ENCODE measurements at places on chromosomes 2 and 18.
A peak's percentile ranks its signal among the peaks of the same experiment; 100 is the strongest.

- DNase-seq, result no peak
Measured at GRCh38 chr2:207138627-207139297, 27.0 kb downstream of the KLF7 start.

- DNase-seq, result no peak
Measured at GRCh38 chr2:184611361-184612085, 13.2 kb downstream of the ZNF804A start.

GRCh38 chr2:127512362-127512761 lies 13.9 kb downstream of the IWS1 start:
- no peak for DNase-seq

GRCh38 chr2:110789706-110790105 lies 57.3 kb downstream of the ACOXL start:
- no peak for DNase-seq

- no peak for DNase-seq
Measured at GRCh38 chr2:188410504-188411235, 119.0 kb downstream of the GULP1 start.

DNA sequence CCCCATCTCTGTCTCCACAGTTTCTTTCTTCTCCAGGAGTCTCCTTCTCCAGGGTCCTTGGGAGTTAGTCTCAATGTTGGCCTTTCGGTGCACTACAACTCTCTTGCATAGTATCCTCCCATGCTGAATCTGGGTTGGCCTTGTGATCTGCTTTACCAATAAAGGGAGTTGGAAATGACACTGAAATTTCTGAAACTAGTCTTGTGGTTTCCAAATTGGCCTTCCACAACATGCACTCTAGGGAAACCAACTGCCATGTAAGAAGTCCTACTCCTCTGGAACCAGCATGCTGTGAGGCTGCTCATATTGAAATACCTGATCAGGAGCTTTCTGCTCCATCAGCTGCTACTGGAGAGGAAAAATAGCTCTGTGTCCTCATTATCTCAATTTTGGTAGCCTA lies 9.9 kb upstream of the ABHD3 start:
- no peak for DNase-seq

- DNase-seq, result no peak
Measured at GRCh38 chr2:136389809-136390208, 271.9 kb upstream of the CXCR4 start.

GRCh38 chr2:241558532-241559322 lies at the start of gene BOK:
Gene BOK (plus strand): TSS chr2:241558745. CDS start chr2:241559484, 739 bp downstream.
- DNase-seq, result peak; percentile 88

DNA sequence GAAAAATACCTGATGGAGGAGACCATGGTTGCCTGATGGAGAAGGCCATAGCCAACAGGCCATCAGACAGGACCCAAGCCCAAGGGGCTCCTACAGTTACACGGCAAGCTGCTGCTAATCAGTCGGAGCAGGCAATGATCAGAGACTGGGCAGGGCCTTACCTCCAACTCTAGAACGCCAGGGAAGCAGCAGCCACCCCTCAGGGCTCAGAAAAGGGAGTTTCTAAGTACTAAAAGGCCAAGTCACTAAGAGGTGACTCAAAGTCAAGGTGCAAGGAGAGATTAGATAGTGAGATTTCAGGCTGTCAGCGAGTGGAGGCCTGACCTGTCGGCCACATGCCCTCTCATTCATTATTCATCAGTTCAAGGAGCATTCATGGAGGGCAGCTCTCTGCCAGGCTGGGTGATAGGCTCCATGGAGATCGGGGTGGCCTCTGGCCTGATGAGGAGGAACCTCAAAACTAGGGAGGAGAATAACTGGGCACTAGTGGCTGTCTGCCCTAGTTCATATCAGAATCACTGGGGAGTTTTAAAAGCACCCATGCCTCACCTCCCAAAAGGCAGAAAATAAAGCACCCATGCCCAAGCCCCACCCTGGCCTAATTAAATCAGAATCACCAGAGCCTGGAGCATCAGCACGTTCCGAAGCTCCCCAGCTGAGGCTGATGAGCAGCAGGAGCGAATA lies 3.6 kb downstream of the VIL1 start:
- no peak for DNase-seq

- DNase-seq, result no peak
Measured at GRCh38 chr18:46265196-46266156, 161.3 kb downstream of the HAUS1 start.

GRCh38 chr18:59624369-59624765 lies 72.9 kb downstream of the CCBE1 start:
- DNase-seq, result no peak

DNA sequence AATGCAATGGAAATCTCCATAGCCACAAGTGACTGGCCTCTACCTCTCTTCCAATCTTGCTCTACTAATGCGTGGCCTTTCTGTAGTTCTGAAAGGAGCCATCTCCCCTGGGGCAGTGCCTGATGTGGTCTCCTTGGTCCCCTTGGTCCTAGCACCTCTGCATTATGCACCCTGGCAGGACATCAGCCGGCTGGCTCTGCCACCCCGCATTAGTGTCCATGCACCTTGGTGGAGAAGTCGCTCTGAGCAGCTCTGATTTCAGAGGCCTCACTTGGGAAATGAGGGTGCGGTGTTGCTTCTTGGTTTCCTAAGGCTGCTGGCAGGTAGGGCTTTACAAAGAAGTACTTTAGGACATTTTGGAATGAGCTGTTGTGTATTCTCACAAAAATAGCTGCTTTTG lies 317.9 kb downstream of the GBX2 start:
- peak; percentile 2 for DNase-seq

DNA sequence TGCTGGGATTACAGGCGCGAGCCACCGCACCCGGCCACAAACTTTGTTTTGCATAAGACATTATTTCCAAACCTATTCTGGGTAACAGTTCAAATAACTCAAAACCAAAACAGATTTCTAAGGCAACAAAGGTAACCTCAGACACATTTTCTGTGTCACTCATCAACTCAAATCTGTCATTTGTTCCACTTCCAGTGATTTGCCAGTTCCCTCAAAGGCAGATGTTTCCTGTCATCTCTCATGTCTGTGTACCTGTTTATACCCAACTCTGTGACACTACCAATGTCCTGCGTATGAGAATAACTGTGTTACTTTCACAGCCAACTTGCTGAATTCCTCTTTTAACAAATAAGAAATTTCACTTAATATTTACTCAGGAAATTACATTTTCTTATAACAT lies 54.4 kb downstream of the SCN3A start:
- DNase-seq, result no peak

GRCh38 chr2:134391751-134392160 lies 137.9 kb downstream of the MGAT5 start:
- no peak for DNase-seq

- DNase-seq, result no peak
Measured at GRCh38 chr2:129902731-129903585, 76.5 kb upstream of the RAB6C start.

Data from WTC11 (cell line).